Stomach (tissue), 19 donors: ENCODE measurements at places on chromosomes 12 and 14.
A peak's percentile ranks its signal among the peaks of the same experiment; 100 is the strongest.

DNA sequence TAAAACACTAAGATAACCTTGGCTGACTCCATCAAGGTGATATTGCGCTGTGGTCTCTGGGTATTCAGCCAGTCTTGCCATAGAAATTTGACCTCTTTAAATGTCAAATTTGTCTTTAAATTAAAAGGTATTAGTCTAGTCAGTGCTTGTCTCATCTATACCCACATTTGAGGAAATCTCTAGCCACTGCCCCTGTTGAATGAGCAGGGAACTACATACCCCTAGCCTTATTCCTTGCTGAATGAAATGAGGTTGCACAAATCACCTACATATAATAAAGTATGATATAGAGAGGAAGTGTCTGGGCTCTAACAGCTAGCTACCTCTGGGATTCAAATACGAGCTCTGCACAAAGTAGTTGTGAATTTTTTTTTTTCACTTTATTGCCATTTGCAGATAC is 256.8 kb downstream of the C12orf50 start:
- DNase-seq = no peak

GRCh38 chr12:3911409-3911808 is 38.2 kb upstream of the PARP11 start:
- no peak for DNase-seq

- DNase-seq = no peak
These were observed 41.5 kb upstream of the LTBP2 start for GRCh38 chr14:74653386-74654138.

- no peak for DNase-seq
These were observed 381.4 kb downstream of the APAF1 start for GRCh38 chr12:99026332-99027054.

- DNase-seq = no peak
These were observed 11.2 kb upstream of the BTG1 start for GRCh38 chr12:92156704-92157395.

GRCh38 chr14:78848234-78848820 is 678.2 kb downstream of the NRXN3 start:
- DNase-seq = peak; percentile 69

DNA sequence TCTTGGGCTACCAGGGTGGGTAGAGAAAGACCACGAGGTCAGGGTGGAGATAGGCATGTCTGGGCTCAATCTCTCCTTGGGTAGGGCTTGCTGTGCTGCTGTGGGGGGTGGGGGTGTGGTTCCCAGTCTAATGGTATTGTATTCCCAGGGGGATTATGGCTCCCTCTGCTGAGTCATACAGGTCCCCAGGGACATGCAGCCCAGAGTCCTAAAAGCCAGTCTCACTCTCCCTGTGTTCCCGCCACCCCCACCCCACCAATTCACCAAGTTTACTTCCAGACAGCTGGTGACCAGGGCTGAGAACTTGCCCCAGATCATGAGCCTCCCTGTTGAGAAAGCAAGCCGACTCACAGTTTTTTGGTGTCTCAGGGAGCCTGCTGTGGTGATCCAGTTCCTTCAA is 367.6 kb downstream of the C12orf75 start:
- DNase-seq = no peak

DNA sequence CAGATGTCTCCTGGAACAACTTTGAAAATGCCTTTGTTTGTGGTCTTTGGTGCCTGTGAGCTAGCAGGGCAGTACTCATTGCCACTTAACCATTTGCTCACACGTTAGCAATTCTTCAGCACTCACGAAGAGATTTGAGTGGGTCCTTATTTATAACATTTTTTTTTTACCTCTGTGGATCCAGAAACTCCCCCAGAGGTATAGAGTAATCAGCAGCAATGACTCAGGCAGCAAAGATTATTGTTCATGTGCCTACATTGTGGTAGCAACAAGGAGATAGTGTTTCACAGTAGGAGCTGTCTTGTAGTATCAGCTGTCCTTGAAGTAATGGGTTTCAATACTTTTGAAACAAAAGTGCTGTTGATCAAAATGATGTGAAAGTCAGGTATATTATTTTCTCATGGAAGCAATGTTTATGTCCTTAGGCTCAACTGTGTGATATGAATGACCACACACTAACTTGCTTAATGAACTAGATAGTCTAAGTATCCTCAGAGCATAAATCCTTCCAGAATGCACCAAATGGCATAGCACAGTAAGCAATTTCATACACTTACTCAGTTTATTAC is 304.1 kb downstream of the EGLN3 start:
- DNase-seq = no peak
